ENCODE measurements at places on chromosomes 13 and 19.
A peak's percentile ranks its signal among the peaks of the same experiment; 100 is the strongest.

- no peak for DNase-seq
These were observed 15.9 kb upstream of the RNF17 start for GRCh38 chr13:24748061-24748400.

DNA sequence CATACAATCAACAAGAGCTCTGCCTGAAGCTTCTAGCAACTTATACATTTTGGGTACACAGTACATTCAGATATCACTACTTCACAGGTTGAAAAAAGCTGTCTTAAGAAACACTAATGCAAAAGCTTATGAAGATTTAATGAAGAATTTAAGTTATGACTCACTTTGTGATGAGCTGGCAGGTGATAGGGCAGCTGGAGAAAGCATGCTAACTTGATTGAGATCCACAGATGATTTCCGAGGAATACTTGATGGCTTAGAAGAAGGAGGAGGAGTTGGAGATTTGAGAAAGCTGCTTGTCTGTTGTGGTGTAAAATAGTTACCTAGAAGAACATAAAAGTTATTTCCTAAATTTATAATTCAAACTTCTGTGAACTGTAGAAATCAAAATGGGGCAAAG lies 23.3 kb downstream of the EXOSC8 start:
- DNase-seq: no peak

DNA sequence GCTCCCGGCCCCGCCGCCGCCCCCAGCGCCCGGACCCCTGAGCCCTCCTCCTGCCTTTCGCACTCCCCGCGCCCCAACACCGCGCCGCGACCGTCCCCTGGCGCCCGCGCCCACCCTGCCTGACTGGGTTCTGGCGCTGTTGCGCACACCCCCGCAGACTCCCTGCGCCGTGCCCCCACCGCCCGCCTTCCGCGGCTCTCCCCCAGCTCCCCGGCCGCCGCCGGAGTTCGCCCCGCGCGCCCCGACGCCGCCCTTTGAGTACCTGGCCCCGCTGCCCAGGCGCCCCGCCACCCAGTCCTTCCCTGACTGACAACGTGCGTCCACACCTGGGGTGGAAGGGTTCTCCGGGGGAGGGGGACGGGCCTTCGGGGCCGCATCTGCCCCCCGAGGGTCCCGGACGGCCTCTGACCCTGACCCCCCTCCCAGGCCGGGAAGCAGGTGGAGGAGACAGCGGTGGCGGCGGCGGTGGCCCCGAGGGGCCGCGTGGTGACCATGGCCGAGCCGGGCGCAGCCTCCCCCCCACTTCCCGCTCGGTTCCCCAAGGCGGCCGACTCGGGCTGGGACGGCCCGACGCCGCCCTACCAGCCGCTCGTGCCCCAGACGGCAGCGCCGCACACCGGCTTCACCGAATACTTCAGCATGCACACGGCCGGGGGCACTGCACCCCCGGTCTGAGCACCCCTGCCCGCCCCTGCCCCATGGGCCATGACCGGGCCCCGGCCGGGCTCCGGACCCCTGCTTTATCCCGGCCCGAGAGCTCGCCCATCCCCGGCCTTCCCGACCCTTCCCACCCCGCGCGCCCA lies 1.4 kb upstream of the MEGF8 start:
- DNase-seq: peak; percentile 56

- no peak for DNase-seq
These were observed 141.0 kb downstream of the POSTN start for GRCh38 chr13:37457612-37458011.

DNA sequence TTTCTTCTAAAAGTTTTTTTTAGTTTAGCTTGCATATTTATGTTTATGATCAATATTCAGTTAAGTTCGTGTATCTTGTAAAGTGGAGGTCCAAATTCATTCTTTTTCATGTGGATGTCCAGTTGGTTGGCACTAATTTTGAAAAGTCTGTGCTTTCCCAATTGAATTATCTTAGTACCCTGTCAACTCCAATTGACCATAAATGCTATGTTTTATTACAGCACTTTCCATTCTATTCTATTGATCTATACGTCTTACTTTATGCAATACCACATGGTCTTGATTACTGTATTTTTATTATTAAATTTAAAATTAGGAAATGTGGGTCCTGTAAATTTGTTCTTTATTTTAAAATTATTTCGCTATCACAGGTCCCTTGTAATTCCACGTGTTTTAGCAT lies 837.6 kb upstream of the SLC10A2 start:
- no peak for DNase-seq

DNA sequence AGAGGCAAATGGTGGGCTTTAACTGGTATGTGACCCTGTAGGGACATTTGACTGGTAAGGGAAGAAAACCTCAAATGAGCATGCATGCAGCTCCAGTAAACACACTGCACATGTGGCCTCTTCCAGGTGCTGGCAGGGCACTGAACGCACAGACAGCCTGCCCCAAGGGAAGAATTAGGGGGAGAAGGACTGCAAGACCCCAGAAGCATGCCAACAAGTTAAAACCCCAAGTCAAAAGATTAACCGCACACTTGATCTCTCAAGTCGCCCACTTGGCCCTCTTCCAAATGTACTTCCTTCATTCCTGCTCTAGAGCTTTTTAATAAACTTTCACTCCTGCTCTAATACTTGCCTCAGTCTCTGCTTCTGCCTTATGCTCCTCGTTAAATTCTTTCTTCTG lies 46.9 kb upstream of the SLITRK1 start:
- DNase-seq: no peak

- DNase-seq: no peak
These were observed 184.9 kb downstream of the TM9SF2 start for GRCh38 chr13:99686157-99686572.

- DNase-seq: peak; percentile 60
These were observed 465.1 kb upstream of the PCDH20 start for GRCh38 chr13:61880578-61881283.

DNA sequence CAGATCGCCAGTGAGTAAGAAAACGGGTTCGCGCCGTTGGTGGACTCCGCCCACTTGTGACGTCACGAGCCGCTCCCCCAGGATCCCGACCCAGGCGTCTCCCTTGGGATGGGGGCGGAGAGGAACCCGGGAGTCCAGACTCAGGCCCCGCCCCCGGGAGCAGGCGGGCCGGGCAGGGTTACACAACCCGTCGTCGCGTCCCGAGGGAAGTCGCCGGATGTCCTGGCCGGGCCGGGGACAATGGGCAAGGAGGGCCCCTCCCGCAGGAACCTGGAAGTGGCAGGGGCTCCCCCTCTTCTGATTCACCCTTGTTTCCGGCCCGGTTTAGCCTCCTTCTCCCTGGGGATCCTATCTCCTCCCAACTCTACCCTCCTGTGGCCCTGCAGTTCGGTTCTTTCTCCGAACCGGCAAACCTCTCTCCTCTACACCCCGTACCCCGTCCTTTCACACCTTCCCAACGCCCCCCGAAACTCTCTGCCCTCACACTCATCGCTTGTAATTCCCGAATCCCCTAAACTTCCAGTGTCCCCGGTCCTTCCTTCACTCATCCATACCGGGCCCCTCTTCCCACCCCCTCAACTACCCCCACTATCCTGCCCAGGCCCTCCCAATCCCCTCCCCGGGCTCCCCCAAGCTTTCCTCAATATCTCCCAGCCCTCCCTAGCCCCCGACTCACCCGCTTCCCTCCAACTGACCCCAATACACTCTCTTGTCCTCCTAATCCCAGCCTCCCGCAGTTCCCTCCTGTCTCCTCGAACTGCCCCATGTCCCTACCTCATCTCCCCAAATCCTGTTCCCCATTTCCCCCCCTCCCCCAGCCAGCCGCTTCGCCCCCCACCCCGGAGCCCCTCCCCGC lies 20.0 kb upstream of the ERCC1 start:
- DNase-seq: peak; percentile 93

- no peak for DNase-seq
These were observed 121.1 kb upstream of the SPRY2 start for GRCh38 chr13:80462037-80462436.

DNA sequence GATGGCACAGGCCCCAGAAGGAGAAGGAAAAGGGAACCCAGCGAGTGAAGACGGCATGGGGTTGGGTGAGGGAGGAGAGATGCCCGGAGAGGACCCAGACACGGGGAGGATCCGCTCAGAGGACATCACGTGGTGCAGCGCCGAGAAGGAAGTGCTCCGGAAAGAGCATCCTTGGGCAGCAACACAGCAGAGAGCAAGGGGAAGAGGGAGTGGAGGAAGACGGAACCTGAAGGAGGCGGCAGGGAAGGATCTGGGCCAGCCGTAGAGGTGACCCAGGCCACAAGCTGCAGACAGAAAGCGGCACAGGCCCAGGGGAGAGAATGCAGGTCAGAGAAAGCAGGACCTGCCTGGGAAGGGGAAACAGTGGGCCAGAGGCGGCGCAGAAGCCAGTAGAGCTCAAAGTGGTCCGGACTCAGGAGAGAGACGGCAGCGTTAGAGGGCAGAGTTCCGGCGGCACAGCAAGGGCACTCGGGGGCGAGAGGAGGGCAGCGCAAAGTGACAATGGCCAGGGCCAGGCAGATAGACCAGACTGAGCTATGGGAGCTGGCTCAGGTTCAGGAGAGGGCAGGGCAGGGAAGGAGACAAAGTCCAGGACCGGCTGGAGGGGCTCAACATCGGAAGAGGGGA lies 1.1 kb downstream of the PPP1R12C start:
- DNase-seq: peak; percentile 87

GRCh38 chr19:30587869-30588268 lies 215.7 kb downstream of the ZNF536 start:
- DNase-seq: no peak
